ENCODE measurements at places on chromosomes 1 and 21. TPM values are rescaled to one million over a fixed set of nuclear protein-coding genes. Genes with fewer than 3 reads are reported as not detected.

Gene KRTAP23-1
- total RNA-seq = not detected

Gene CD160
- total RNA-seq = not detected

Gene CXADR
- total RNA-seq = 12.0 TPM

Gene FCER1G
- total RNA-seq = not detected

Gene LYST
- total RNA-seq = 3.6 TPM

Gene GNG4
- 13.5 TPM for total RNA-seq

Gene SPRR2G
- total RNA-seq = not detected

Gene DIO1
- total RNA-seq = not detected
